Mammary epithelial cell (primary cell): ENCODE measurements at places on chromosomes 12 and 14. TPM values are rescaled to one million over a fixed set of nuclear protein-coding genes. Genes with fewer than 3 reads are reported as not detected.

The FAIM2 gene
- not detected in 2 replicates for total RNA-seq

The FBLN5 gene
- 1.1 and 2.0 TPM in 2 replicates for total RNA-seq

The LALBA gene
- total RNA-seq = not detected in 2 replicates

The EPYC gene
- total RNA-seq = not detected

The OR4E1 gene
- not detected in 2 replicates for total RNA-seq

The RTL1 gene
- not detected in 2 replicates for total RNA-seq

The POTEG gene
- not detected for total RNA-seq

The MANSC4 gene
- not detected for total RNA-seq

The LMO3 gene
- 0.45 TPM in 1 of 2 replicates, not detected in the other for total RNA-seq

The SRGAP1 gene
- 34.4 and 76.9 TPM in 2 replicates for total RNA-seq

The LYZ gene
- not detected in 2 replicates for total RNA-seq

The SLC7A8 gene
- total RNA-seq = 41.1 and 74.5 TPM in 2 replicates

The A2ML1 gene
- 5.3 TPM for total RNA-seq
